ENCODE measurements at places on chromosomes 7 and 10.

DNA sequence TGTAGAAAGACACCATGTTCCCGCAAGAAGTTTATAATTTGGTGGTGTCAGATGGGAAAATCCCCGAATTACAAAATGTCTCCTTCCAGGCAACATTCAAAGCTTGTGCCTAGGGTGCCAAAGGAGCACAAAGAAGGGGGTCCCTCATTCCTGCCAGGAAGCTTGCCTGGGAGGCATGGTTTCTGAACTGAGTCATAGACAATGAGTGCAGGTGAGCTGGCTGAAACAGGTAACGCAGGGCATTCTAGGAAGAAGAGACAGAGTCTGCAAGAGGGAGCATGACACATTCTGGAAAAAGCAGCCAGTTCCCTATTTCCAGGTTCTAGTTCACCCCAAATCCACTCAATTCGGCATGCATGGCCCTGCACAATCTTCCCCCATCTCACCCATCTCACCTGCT lies 11.9 kb upstream of the CALU start:
- no peak for DNase-seq

- no peak for DNase-seq
These were observed 270.7 kb downstream of the ZNF33B start for GRCh38 chr10:42367532-42368230.

- no peak for DNase-seq
These were observed 84.4 kb downstream of the OTUD1 start for GRCh38 chr10:23523251-23523650.

DNA sequence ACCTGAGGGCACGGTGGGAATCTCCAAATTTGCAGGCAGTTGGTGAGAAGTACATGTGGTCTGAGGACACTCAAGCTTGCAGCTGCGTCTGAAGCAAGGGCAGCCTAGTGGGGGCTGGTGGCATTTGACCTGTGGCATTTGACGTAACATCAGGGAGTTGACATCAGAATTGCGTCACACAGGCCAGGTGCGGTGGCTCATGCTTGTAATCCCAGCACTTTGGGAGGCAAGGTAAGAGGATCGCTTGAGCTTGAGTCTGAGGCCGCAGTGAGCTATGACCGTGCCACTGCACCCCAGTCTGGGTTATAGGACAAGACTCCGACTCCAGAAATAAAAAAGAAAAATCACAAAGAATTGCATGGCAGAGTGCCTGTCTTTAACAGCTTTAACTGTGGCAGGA lies 25.6 kb upstream of the RBAK start:
- no peak for DNase-seq

- peak; percentile 9 for DNase-seq
These were observed 28.7 kb downstream of the ST8SIA6 start for GRCh38 chr10:17425584-17426262.

DNA sequence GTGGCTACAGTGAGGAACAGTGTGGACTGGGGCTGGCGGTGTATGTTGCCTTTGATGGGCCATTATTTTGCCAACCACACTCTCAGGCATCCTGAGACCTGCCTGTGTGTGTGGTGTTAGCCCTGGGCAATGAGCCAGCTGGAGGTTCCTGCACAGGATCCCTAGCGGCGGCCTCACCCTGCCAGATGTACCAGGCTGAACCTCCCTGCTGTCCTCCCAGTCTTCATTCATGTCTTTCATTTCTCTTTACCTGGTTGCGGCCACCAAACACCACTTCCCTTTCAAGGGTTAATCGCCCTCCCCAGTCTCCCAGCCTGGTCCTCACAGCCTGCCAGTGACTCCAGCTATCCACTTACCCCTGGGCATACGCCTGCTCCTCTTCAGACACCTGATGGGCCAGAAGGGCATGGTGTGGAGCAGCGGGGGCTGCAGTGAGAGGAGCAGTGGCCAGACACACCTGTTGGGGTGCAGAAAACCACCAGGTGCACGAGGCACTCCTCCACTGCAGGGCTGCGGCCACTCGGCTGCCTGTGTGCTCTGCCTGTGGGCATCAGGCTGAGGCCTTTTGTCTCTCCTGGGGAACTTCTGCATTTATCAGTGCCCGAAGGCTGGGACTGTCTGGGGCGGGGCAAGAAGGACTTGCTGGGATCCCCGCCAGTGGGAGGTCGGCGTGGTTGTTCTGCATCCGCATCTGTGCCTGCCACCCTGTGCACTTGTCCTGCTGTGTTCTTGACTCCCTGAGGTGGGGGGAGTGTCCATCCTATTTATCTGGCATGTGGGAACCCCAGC lies 111.6 kb downstream of the ARHGAP22 start:
- DNase-seq: no peak

DNA sequence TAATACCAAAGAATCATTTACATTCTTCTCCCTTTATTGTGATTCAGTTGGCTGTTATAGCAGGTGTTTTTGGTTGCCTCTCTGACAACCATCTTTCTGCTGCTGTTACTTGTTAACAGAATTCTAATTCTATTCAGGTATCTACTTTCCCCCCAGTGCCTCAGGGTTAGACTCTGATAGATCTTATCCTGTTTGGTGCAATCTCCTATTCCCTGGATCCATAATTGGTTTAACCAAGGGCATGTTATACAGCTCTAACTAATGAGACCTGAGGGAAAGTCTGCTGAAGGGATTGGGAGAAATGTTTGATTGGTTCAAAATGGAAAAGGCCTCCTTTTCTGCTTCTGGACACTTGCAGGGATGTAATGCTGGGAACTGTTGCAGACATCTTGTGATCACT lies 161.5 kb downstream of the GPR158 start:
- DNase-seq: no peak

GRCh38 chr10:87531908-87532622 lies 27.4 kb downstream of the MINPP1 start:
- no peak for DNase-seq

GRCh38 chr10:121245754-121246153 lies 352.5 kb downstream of the FGFR2 start:
- DNase-seq: no peak

All from T-helper 2 cell (primary cell).